ENCODE measurements at places on chromosomes 3 and 15.

DNA sequence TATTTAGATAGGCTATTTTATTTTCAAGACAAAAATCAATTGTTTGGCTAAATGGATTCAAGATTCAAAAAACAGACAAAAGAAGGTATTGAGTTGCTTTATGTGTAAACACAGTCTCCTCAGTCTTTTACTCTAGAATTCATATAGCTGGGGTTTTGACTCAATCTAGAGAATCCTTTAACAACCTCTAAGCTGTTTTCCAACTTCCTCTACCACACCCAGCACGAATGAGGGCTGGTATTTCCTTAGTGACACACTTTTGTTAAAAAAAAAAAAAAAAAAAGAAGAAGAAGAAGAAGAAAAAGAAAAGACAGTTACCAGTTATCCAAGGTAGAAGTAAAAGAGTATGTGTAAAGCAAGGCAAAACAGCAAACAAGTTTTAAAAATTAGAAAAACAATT is 732.8 kb upstream of the GOLIM4 start:
- DNase-seq, result no peak

DNA sequence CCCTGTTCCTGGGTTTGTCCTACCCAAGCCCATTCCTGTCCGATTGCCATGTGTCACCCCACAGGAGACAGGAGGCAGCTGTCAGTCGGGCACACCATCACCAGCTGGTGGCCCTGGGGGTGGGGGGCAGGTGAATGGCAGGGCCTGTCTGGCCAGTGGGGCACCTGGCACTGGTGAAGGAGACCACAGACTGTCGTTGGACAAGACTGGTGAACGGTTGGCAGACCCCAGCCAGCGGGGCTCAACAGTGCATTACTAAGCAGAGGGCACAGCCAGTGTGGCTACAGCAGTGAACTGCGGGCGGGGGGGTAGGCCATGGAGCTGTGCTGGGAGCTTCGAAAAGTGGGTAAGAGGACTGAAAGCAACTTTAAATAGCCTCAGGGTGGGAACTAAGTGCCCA is 2.1 kb downstream of the SEMA7A start:
- DNase-seq, result no peak

DNA sequence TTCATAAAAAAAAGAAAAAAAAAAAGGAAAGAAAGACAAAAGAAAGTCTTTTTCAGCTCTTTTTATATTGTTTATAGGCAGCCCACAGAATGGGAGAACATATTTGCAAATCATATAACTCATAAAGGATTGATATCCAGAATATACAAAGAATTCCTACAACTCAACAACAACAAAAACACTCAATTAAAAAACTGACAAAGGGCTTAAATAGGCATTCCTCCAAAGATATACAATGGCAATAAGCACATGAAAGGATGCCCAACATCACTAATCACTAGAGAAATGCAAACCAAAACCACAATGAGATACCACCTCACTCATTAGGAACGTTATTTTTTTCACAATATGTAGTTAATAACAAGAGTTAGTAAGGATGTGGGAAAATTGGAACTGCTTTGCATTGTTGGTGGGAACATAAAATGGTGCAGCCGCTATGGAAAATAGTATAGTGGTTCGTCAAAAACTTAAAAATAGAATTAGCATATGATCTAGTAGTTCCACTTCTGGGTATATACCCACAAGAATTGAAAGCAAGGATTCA is 54.2 kb upstream of the CMTM8 start:
- no peak for DNase-seq

GRCh38 chr3:123552095-123552714 is 32.6 kb downstream of the HACD2 start:
- no peak for DNase-seq

- no peak for DNase-seq
Observed at GRCh38 chr15:94236608-94237007, 5.2 kb downstream of the MCTP2 start.

GRCh38 chr15:42190370-42190769 is 17.7 kb downstream of the VPS39 start:
- DNase-seq, result no peak
